Daoy (cell line): ENCODE measurements at places on chromosomes 1 and 21. TPM values are rescaled to one million over a fixed set of nuclear protein-coding genes. Genes with fewer than 3 reads are reported as not detected.

DNA sequence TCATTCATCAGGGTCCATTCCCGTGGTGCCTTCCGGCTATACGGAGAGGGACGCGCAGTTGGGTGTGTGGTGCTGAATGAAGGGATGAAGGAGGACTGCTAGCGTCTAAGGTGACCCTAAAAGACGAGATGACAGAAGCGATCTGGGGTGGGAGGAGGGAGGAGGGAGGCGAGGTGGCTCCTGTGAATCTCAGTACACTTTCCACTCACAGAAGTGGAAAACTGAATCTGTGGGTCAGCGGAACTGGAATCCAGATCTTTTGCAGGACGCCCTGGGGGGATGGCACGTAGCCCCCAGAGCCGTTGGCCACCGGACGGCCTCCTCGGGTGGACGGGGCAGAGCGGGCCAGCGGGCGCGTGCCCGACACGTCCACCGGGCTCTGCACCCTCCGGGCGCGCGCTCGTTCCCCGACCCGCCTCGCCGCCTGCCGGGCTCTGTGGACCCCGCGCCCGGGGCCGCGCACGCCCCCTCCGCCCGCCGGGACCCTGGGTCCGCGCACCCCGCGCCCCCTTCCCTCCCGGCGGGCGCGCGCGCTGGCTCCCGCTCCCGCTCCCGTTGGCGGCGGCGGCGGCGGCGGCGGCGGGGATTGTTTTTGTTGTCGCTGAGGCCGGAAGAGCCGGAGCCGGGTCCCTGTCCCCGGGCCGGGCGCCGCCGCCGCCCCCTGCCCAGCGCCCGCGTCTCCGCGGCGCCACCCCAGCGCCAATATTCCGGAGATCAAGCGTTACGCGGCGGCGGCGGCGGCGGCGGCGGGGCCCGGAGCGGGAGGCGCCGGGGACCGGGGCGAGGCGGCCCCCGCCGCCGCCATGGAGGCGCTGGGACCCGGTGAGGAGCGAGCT lies at the start of gene AGO4:
Gene AGO4 (plus strand): TSS at position 403 of the 836 bp plus-strand sequence. CDS start 401 bp downstream, at position 804.
- peak; percentile 64 for DNase-seq

GRCh38 chr21:45747233-45747766 lies 103.8 kb downstream of the PCBP3 start:
- DNase-seq, result peak; percentile 30

DNA sequence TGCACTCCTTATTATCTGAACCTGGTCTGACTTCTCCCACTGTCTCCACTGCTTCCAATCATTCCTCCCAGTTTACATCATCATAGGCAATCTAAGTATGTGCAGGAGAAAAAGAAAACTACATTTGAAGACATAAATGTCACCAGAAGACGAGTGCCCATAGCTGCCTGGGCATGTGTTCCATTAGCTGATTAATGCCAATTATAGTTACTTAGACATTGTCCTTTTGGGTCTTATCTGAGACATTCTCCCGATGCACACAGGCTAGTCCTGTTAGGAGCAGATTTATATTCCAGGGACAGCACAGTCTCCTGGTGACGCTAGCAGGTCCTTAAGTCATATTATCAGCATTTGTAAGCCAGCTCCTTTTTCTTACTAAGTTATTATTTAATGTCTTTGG lies 52.6 kb upstream of the PTGFRN start:
- DNase-seq, result no peak

Gene KRTAP19-5
- total RNA-seq, result not detected in 2 replicates

Gene HECTD3
- 14.0 and 17.1 TPM in 2 replicates for total RNA-seq
